ENCODE measurements at places on chromosomes 5 and 9. TPM values are rescaled to one million over a fixed set of nuclear protein-coding genes. Genes with fewer than 3 reads are reported as not detected.

DNA sequence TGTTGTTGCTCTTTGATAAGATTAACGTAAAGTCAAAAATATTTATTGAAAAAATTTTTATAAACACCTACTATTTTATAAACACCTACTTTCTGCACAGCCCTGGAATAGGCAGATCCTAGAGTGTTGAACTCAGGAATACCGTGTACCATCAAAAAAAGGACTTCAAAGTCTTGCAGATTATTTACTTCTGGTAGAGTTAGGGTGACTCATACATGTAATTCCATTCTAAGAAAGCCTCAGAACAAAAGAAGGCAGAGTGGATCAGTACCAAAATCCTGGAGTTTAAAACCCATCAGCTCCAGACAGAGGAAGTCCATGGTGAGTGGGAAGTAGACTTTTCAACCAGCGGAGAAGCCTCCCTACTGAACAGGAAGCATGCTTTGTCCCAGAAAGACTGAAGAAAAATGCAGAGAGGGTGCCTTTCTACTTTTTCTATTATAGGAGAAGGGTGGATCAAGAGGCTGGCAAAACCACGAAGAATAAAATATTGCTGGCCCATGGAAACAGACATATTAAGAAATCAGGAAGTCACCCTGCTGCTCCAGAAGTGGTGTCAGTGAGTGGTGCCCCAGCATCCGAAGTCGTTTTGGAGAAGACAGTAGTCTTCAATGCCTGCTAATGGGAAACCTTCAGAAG is 45.1 kb upstream of the DAB2 start:
- peaks cover 36% of the 10 kb centered on the region for H3K4me1 ChIP-seq
- H3K36me3 ChIP-seq = no peaks in the 10 kb centered on the region
- no peak overlapping the region for H3K4me3 ChIP-seq

SOX30 gene
- total RNA-seq = under 0.01 TPM

DNA sequence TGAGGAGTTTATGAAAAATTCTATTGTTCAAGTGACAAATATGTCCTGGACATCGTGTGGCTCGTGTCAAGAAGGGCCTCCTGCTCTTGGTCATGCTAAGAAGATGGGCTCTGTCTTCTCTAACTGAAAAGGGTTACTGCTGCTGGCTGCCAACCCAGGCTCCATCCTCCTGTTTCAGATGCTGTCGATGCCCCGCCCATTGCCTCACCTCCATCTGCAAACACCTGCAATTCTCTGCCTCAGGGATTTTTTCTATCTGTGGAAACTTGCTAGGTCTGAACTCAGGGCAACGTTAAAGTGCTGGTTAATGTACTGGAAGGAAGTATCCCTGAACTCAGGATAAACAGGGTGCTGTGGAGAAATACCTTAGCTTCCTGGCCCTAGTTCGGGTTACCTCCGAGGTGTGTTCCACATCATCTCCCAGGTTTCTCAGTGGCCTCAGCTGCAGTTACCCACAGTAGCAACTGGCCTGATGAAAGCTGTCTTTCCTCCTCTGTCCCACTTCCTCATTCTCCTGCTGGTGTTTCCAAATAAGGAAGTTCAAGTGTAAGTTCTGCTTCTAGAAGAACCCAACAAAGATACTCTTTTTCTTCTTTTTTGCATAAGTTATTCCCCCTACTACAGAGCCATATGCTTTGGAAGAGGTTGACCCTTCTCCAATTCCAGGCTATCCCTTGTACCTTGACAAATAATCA is 151.7 kb upstream of the SMIM23 start:
- no peak for DNase-seq
- no peak overlapping the region for H3K4me3 ChIP-seq
- peaks cover 38% of the 10 kb centered on the region for H3K27me3 ChIP-seq
- no peaks in the 10 kb centered on the region for H3K36me3 ChIP-seq
- H3K4me1 ChIP-seq = no peaks in the 10 kb centered on the region

- H3K4me1 ChIP-seq = peaks cover 13% of the 10 kb centered on the region
- H3K4me3 ChIP-seq = no peak overlapping the region
- DNase-seq = peak; percentile 71
- H3K27ac ChIP-seq = no peak overlapping the region
These were observed 22.3 kb downstream of the KLF9 start for GRCh38 chr9:70392189-70392588.

- peaks cover 96% of the 10 kb centered on the region for H3K27me3 ChIP-seq
- H3K4me3 ChIP-seq = peak overlapping the region; percentile 28
- DNase-seq = peak; percentile 93
- no peaks in the 10 kb centered on the region for H3K4me1 ChIP-seq
These were observed 6.9 kb upstream of the OTP start for GRCh38 chr5:77645158-77645994.

PCDHGB7 gene
- 18.5 TPM for total RNA-seq

GRCh38 chr5:88666761-88667495 is 216.1 kb downstream of the MEF2C start:
- H3K4me3 ChIP-seq = peak overlapping the region; percentile 71
- H3K36me3 ChIP-seq = no peaks in the 10 kb centered on the region
- no peaks in the 10 kb centered on the region for H3K4me1 ChIP-seq
- no peak overlapping the region for H3K27ac ChIP-seq
- peaks cover 99% of the 10 kb centered on the region for H3K27me3 ChIP-seq

LURAP1L gene
- 88.3 TPM for total RNA-seq

CD274 gene
- 0.72 TPM for total RNA-seq

Measured in osteoblast (primary cell).